ENCODE measurements at places on chromosomes 13 and 19. TPM values are rescaled to one million over a fixed set of nuclear protein-coding genes. Genes with fewer than 3 reads are reported as not detected.

- DNase-seq, result peak; percentile 89
Observed at GRCh38 chr19:14114854-14115253, 2.7 kb downstream of the PRKACA start.

DNA sequence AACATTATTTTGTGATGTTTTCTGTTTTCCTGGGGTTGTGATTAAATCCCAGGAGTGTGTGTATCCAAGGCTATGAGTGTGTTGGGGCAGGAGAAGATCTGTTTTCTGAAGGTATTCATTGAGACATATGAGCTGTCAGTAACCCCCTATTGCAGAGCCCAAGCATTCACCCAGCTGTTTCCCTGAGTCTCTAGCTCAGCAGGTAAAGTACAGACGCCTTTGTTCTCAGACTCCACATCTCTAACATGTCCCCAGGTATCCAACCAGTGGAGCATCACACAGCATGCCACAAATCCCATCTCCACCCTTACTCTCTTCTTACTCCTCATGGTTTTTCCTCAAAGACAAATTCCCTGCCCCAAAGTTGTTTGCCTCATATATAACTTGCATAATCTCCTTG, 213.6 kb downstream of the PCDH20 start:
- DNase-seq, result peak; percentile 13

DNA sequence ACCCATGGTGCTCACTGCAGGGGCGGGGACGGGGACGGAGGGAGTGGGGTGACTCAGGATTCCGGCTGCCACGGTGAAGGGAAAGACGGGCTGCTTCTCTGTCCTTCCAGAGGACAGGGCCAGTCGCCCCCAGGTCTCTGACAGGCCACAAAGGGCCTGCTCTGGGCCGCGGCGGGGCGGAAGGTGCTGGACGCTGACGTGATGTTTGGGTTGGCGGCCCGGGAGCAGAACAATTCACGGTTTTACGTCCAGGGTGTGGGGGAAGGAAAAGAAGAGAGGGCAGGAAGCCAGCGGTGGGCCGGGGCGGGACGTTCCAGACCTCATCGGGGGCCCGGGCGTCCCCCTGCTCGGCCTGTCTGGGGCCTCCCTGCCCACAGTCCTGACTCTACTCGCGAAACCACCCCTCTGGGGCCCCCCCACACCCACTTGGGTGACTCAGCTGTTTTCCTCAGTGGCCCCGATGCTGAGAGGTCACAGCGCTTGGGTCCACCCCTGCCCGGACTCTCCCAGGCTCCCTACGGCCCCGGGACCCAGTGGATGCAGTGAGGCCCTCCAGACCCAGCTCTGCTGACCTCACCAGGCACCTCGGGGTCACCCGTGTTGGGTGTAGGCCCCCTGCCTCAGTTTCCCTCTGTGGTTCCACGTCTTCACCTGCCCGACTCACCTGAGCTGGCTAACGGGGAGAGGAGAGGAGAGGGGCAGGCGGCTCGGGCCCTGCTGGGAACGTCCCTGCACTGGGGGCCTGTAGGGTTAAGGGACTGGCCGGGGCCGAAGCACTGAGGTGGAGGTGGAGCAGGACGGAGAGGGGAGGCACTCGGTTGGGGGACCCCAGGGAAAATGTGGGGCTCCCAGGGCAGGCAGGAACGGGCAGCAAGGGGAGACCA, 29.2 kb downstream of the PIP5K1C start:
- peak; percentile 81 for DNase-seq

- peak; percentile 92 for DNase-seq
Observed at GRCh38 chr13:27792393-27793218, at the start of gene GSX1. Gene GSX1, plus strand, starts transcription at chr13:27792483. Its CDS starts 208 bp downstream, at chr13:27792691.

GRCh38 chr19:32404933-32405430, 588 bp upstream of the DPY19L3 start:
- DNase-seq, result no peak

DNA sequence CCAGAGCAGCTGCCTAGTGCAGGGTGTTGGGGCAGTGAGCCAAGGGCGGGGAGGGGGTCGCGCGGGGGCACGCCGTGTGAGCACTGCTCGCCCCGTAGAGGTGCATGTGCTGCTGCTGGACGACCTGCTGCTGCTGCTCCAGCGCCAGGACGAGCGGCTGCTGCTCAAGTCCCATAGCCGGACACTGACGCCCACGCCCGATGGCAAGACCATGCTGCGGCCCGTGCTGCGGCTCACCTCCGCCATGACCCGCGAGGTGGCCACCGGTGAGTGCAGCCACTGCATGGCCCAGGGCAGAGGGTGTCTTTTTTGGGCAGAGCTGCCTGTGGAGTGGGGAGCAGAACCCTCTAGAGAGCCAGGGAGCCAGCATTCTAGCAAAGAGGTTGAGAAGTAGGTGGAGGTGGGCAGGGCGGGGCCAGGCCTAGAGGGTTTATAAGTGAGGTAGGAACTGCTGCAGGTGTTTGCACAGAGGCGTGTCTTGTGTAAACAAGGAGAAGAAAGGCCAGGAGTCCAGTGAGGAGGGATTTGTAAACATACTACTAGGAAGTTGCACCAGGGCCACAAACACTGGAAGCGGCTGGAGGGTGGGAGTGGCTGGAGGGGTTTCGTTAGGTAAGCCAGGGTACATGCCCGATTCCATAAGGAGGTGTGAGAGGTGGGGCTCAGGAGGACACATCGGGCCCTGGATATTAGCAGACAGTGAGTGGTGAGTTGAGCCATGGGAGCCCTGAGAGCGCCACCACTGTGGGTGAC, 21.3 kb downstream of the ARHGEF1 start:
- DNase-seq, result no peak

- DNase-seq, result peak; percentile 94
Observed at GRCh38 chr19:17855280-17856152, 4.2 kb upstream of the RPL18A start.

DNA sequence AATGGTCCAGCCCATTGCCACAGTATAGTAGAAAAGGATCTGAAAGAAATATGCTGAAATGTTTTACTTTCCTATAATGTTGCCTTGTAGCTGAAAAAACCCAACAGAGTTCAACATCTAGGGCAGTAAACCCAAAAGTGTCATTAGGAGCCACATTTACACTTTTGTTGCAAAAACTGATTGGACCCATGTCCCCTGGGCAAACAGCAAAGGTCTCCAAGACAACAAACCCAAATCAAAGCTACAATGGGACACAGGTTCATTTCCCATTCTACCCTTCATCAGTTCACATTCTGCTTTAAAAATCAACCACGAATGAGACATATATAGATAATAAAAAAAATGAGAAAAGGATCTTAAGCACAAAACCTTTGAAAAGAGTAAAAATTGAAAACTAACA, 744.8 kb downstream of the PCDH17 start:
- no peak for DNase-seq

The ERICH6B gene
- not detected for total RNA-seq

The MAST1 gene
- total RNA-seq, result 5.5 TPM

DNA sequence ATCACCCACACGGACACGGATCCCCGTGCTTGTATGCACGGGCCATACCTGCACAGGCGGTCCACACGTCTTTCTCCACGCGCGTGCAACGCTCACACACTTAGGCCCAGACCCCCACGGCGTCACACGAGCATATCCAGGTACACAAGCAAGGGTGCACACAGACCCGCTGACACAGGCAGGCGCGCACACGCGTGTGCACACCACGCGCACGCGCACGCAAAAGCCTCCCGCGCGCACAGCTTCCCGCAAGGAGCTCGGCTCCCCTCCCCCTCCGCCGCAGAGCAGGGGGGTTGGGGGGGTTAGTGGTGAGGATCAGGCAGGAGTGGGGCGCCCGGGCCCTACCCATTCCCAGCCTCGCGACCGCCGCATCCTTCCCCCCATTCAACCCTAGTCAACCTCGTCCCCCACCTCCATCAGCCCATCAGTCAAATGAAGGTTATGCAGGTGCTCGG, 407 bp downstream of the RAB3A start:
- DNase-seq, result no peak

The NBEA gene
- 16.1 TPM for total RNA-seq

The TDRD12 gene
- total RNA-seq, result 1.4 TPM

The NLRP11 gene
- total RNA-seq, result not detected

DNA sequence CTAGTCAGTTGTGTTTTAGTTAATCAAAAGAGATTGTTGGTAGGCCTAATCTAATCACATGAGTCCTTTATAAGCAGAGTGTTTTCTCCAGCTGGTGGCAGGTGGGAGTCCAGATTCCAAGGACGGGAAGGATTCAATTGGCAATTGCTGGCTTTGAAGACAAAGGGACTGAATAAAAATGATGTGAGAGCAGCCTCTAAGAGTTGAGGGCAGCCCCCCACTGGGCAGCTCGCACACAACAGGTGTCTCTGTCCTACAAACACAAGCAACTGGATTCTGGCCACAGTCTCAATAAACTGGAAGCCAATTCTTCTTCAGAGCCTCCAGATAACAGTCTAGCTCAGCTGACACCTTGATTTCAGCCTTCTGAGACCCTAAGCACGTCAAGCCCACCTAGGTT, 915.2 kb downstream of the PCDH9 start:
- no peak for DNase-seq

DNA sequence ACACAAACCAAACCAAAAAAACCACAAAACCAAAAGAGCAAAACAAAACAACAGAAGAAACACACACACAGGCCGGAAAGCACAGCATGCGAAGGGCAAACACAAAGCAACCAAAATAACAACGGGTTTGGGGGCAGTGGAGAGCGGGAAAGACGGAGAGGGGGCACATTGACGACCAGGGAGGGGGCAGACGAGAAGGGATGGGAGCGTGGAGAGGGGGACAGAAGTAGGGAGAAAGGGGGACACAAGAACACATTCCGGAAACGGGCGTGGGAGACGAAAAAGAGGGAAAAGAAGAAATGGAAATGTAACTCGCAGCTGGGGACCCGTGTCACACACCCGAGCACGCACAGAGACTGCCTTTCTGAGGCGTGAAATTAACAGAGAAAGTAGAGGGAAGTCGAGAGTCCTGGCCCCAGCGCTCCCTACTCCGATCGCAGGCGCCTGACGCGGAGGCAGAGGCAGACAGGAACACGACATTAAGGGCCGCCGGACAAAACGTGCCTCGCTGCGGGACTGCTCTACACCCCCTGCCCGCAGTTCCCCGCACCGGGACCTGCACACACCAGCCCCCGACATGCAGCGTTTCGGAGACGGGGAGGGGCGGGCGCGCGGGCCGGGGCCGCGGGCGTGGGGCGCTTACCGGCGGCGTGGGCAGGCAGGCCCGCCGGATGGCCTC, 652 bp downstream of the POU4F1 start:
- peak; percentile 74 for DNase-seq

- DNase-seq, result no peak
Observed at GRCh38 chr19:13117176-13117771, 734 bp upstream of the TRMT1 start.

DNA sequence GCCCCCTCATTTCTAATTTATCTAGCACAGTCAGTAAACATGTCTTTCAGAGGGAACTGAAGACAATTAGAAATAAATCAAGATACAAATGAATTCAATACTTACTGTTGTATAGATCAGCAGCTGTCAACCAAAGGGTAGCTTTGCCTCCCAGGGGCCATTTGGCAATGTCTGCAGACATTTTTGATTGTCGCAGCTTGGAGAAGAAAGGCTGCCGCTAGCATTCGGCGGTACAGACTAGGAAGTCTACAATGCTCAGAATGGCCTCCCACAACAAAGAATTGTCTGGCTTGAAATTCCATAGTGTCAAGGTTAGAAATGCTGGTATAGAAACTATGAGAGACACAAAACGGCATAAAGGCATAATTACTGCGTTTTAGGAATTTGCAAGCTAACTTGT, 91.6 kb downstream of the RGCC start:
- DNase-seq, result no peak

DNA sequence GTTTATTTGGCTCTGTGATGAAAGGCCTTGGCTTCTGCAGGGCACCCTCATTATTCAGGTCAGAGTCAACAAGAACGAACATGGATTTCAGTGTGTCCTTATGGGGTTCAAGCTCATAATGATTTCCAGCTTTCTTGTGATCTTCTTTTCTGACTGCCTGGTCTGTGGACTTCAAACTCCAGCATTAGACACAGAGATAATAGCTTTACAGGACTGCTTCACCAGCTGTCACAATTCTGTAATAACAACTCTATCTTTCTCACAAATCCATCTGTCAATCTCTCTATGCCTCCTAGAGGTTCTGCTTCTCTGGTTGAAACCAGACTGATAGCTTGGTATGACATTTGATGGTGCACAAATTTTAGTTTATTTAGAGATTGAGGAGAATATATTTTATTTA, 13.1 kb upstream of the SLITRK6 start:
- DNase-seq, result no peak

GRCh38 chr19:18672606-18673337, 10.7 kb upstream of the CRTC1 start:
- peak; percentile 75 for DNase-seq

DNA sequence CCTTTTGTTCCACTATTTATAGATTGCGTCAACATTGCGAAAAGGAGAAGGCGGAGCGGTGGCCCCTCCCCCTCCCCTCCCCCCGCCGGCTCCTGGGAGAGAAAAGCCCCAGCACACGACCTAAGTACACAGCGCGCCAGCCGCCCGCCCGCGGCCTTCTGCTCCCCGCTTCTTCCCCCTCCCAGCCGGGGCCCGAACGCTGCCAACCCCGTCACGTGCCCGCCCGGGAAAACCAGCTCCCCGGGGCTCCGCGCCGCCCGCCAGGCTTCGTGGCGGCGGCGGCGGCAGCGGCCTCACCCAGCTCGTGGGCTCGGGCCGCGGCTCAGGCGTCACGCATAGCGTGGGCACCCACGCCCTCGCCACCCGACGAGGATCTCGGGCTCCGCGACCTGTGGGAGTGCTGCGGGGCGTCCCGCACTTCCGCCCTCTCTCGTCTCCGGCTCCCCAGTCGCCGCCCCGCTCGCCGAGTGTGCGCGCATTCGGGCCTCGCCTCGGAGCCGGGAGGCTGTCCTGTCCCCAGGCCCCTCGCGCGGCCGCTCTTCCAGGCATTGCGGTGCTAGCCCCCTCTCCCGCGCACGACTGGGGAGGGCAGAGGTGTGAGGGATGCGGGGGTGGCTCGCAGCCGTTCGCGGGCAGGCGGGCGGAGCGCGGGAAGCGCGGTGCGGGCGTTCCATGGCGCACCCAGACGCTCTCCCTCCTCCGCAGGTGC, 110.5 kb downstream of the KCNRG start:
- DNase-seq, result peak; percentile 94

The NKPD1 gene
- total RNA-seq, result 0.70 TPM

DNA sequence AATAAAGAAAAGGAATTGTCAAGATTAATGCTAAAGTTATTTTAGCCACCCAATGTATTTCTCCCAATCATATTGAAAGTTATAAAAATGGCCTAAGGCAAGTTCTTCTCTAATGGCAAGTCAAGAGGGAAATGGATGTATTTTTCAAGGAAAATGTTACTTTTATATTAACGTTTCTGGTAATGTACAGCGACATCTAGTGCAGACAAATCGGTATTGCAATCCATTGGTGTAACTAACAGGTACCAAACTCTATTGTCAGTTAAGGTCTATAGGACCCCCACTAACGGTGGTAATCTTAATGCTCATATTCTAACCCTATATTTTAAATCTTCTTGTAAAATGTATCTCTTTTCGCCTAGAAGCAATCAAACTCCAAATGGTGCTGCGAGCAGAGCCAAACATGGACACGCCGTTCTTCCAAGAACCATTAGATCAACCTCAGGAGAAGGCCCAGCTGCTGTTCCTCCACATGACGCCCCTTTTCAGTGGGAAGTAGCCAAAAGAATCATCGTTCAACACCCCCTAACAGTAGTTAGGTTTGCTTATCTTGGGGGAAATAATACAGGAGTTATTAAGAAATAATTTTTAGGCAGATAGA, 98.5 kb upstream of the PABPC3 start:
- DNase-seq, result peak; percentile 47

GRCh38 chr13:98182589-98182988, 5.5 kb upstream of the RNF113B start:
- no peak for DNase-seq

Data from H7 (cell line).